ENCODE measurements at places on chromosomes 16 and 17.

GRCh38 chr16:82694239-82694874 is 67.6 kb downstream of the CDH13 start:
- DNase-seq = no peak

- peak; percentile 6 for DNase-seq
These were observed 110.7 kb downstream of the WWOX start for GRCh38 chr16:78209951-78210661.

GRCh38 chr17:31052187-31052889 is 42.4 kb upstream of the NF1 start:
- DNase-seq = no peak

- no peak for DNase-seq
These were observed 25.6 kb downstream of the GJC1 start for GRCh38 chr17:44804302-44805089.

DNA sequence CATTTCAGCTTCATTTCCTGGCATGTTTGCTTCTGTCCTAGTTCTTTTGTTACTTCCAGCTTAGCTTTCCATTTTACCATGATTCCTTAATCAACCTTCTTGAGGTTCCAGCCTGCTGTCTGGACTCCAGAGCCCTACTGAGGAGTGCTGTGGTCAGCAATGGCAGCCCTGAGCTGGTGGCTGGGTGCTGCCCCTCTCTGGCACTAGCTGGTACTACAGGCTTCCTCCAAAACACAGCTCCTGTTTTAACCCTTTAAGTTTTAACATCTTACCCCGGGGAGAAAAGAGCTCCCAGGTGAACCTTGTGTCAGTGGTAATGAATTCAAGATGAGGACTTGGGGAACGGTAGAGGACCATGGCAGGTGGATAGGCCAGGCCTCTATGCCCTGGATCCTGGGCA is 395.5 kb downstream of the TMEM114 start:
- no peak for DNase-seq

DNA sequence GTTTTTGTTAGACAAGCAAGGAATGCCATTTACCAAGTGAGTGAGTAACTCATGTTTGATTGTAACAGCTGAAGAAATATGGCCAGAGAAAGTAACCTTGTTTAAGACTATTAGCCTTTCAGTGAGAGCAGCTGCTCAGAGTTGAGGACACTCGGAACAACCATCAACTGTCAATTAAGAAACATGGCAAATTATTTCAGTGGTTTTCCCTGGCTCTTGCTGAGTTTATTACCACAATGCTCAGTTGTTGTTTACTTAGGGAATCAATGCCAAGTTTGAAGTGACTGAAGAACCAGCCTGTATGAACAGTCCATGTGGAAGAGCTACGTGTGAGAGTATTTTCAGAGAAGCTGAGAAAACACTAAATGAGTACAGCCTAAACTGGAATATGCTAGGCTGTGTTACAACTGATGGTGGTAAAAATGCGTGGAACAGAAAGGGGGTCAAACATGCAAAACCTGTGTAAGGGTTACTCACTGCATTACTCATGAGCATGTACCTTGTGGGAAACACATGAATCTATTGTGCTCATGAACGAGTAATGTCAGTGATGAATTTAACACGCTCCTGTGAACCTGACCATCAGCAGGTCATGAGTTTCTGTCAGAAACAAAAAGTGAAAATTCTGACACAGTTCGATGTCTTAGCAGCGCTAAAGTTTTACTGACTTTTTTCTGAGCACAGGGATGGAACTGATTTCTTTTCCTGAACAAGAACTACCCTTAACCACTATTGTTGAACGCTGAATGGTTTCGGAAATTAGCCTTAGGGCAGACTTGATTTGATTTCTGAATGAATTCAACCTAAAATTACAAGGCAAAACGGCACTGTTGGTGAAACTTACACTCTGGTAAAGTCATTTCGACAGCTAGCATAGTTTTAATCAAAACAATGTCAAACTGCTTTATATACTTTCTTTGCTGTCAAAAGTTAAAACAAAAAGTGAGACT is 33.5 kb downstream of the GNA13 start:
- DNase-seq = peak; percentile 69

DNA sequence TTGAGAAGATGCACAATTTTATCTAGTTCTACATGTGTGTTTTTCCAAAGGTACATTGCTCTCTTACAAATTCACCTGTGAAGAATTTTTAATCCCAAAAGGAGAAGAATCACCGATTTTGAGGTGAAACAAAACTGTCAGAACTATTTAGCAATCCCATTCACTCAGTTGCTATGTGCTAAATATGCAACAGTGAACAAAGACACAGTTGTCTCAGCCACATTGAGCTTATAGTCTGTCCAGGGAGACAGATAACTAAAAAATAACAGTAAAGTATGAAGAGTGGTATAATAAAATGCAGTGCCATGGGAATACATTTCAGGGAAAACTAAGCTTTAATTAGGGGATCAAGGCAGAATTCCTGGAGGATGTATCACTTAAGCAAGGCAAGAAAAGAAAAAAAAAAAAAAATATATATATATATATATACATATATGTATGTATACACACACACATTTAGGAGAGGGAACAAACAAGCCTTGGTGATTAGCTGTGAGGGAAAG is 110.4 kb downstream of the SPAG9 start:
- DNase-seq = no peak

All from retinal pigment epithelial cell (primary cell).